ENCODE measurements at places on chromosomes 11 and 22.

DNA sequence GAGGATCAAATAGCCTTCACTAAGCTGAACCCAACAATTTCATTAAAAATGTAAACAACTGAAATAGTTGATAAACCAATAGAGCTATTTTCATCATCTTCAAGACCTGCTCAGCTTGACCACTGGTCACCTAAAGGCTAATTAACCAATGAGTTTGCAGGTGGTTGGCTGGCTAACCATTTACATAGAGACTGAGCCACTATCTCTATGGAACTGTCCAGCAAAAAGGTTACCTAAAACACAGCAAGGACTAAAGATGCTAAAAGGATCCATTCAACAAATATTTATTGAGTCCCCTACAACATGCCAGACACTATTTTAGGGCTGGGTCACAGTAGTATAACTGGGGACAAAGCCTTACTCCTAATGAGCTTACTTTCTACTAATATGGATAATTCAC, 123.8 kb downstream of the CD44 start:
- DNase-seq = no peak

DNA sequence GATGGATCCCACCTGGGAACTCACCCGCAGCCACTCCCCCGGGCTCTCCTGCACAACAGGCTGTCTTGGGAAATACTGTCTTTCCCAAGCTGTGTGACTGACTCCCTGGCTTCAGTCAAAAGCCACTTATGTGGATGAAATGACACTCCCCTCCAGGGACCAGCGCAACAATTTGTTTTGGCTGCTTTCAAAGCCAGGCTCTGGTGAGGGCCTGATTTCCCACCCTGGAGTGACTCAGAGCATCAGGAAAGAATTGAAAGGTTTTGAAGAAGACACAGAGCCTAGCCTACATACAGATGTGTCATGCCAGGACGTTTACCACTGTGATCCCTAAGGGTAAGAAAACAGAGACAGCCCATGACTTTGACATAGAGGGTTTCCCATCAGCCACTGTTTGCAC, 550.5 kb downstream of the MIAT start:
- DNase-seq = no peak

- no peak for DNase-seq
Observed at GRCh38 chr11:272195-272930, 5.8 kb upstream of the NLRP6 start.

DNA sequence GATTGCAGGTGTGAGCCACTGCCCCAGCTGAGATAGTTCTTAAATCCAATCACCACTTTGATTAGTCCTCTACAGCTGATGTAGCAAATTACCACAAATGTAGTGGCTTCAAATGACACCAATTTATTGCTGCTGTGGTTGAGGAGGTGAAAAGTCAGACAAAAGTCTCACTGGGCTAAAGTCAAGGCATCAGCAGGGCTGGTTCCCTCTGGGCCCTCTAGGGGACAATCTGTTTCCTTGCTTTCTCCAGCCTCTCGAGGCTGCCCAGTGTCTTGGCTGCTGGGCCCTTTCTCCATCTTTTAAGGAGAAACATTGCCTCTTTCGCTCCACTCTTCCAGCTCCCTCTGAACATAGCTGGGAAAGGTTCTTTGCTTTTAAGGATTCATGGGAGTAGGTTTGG, 50.5 kb upstream of the SHANK2 start:
- DNase-seq = no peak

DNA sequence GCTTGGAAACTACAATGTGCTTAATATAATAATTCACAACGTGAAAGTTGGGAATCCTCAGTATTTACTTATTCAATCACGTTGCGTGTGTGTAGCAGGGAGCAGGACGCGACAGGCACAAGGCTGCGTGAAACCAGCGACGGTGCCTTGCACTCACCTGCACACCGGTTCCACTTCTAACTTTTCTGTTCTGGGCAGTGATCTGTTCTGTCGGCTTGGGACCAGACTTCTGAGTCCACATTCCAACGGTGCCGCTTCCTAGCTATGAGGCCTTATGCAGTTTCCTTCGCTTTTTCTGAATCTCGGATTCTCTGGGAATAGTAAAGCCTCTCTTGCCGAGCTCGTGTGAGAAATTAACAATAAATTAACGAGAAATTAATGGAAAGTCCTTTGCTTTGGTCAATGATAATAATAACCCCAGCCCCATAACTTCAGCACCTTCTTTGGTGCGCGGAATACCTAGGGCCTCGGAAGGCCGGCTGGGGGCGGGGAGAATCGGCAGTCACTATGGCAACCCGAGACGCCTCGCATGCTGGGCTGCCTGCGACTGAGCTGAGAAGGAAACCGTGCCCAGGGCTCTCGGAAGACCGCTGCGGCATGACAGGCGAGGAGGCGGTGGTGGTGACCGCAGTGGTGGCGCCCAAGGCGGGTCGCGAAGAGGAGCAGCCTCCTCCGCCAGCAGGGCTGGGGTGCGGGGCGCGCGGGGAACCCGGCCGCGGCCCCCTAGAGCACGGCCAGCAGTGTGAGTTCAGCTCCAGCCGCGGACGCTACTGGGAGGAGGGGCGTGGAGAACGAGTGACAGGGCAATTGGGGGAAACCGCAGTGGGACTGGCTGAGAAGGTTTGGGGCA, at the start of gene C11orf97:
TSS of gene C11orf97 (plus strand) at position 530 of the 850 bp plus-strand sequence. CDS start at position 598, 68 bp downstream.
- DNase-seq = no peak

GRCh38 chr22:45683680-45684079, 12.0 kb downstream of the ATXN10 start:
- DNase-seq = no peak

DNA sequence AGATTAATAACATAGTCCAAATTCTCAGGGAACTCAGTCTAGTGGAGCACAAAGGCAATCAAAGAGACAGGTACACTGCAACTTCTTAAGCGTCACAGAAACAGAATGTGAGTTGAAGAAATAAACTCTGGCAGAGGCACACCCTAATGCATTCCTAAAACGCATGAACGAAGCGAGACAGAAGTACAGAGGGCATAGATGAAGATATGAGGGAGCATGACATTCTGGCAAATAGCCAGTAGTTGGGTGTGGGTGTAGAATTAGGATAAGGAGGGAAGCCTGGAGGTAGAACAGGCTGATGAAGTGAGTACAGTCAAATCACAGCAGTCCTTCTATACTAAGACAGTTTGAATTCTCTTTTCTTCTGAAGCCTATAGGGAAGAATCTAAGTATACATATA, 838.7 kb upstream of the API5 start:
- DNase-seq = no peak

- no peak for DNase-seq
Observed at GRCh38 chr22:43013355-43014315, 1.3 kb downstream of the PACSIN2 start.

- DNase-seq = no peak
Observed at GRCh38 chr11:120538707-120539106, 27.2 kb downstream of the GRIK4 start.

- no peak for DNase-seq
Observed at GRCh38 chr11:22851477-22851876, 8.8 kb downstream of the CCDC179 start.

GRCh38 chr11:107666911-107667613, 44.8 kb downstream of the SLN start:
- DNase-seq = no peak
